Activated CD4-positive, CD25-positive, alpha-beta regulatory T cell treated with anti-CD3 and anti-CD28 coated beads, Interleukin-2, amount 50 U/mL, for 16 hours (primary cell): ENCODE measurements at places on chromosomes 5 and 9.

GRCh38 chr5:147360816-147361215 lies 126.0 kb downstream of the STK32A start:
- no peak for DNase-seq

GRCh38 chr9:125747765-125748445 lies 732 bp downstream of the PBX3 start:
- no peak for DNase-seq

GRCh38 chr5:89901983-89902382 lies 507.6 kb downstream of the CETN3 start:
- no peak for DNase-seq

- no peak for DNase-seq
These were observed 18.5 kb downstream of the SH3GLB2 start for GRCh38 chr9:129009584-129010141.

DNA sequence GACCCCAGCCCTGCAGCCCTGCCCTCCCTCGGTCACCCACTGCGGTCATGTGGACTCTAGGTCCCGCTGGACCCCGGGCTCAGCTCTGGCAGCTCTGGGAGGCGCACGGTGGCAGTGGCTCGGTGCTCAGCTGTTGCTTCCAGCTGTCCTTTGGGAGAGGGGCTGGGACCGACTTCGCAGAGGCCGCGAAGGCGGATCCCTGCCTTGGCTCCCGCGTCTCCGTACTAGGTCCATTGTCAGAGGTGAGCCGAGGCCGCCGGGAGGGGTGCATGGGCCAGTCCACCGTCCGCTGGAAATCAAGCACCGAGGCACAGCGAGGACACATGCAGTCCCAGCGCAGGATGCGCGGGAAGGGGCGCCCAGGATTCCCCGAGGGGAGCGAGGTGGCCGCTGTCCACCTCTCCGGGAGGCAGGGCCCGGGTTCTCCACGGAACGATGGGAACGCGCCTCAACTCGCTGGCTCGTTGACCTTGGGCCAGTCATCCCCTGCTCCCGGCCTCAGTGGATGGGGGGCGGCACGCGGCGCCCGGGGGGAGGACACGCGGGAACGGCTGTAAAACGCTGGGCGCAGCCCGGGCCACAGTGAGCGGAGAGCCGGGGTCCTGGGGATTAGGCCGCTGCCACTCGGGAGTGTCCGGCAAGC lies 732 bp downstream of the GBGT1 start:
- no peak for DNase-seq

GRCh38 chr5:96144289-96144688 lies 182.6 kb upstream of the ELL2 start:
- no peak for DNase-seq

DNA sequence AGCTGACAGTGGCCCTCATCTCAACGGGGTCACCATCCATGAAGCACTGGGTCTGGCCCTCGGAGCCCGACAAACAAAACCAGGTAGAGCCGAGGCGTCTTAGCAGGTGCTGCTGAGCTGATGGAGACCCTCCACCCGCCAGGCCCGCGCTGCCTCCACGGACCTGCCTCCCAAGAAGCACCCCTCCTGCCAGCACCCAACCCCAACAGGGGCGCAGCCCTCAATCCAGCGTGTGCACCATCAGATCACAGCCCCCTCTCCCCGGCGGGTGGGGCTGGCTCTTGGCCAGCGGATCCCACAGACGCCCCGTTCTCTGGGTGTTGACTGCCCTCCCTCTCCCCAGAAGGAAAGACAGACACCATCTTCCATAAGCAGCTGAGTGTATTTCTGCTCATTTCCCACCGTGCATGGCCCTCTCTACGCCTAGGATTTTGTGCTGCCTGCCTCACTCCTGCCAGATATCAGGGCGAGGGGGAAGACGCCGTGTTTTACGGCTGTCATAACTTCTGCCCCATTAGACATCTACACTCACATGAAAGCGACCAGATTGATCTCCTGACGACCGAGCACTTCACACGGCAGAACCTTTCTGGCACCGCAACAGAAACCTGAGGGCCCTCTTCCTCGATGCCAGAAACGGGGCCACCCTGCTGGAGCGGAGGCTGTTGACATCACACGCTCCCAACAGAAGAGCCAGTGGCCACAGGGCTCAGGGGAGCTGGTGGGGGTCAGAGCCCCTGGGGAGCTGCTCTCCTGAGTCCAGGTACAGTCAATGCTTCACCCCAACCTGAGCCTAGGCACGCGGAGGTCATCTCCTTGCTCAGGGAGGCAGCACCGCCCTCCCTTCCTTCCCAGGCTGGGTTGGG lies 12.4 kb downstream of the NACC2 start:
- no peak for DNase-seq

GRCh38 chr5:137751869-137752491 lies 2.2 kb downstream of the HNRNPA0 start:
- no peak for DNase-seq

DNA sequence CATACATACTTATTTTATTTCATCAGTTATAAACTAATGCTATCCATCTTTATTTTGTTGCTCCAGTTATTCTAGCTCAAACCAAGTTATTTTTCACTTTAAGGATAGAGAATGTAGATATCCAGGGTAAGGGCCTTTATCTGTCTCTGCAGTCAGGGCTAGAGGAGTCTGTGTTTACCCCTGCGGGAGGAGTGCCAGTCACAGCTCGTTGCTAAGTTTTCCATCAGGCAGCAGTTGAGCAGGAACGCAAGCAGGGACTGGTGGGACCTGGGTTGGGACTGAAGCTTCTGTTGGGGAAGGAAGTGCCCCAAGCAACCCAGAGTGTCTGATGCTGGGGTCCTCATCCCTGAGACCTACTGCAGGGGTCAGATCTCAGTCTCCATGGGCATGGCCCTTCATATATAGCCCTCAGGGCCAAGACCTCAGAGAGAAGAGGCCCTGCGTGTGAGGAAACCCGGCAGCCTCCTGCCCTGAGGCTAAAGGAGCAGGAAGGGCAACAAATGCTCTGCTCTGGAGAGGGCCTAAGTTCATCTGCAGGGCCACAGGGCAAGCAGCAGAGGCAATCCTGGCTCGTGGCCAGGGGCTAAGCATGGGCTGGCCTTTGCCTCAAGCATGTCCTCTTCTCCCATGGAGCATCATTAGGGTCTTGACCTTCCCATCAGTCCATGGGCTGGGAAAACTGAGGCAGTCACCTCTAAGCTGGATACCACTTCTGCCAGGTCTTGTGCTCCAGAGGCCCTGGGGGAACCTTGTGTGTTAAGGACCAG lies 6.6 kb downstream of the SLC22A4 start:
- DNase-seq: no peak

- DNase-seq: no peak
These were observed 118.0 kb upstream of the TNPO1 start for GRCh38 chr5:72698481-72698880.

- no peak for DNase-seq
These were observed 23.4 kb downstream of the LCP2 start for GRCh38 chr5:170273968-170274710.

DNA sequence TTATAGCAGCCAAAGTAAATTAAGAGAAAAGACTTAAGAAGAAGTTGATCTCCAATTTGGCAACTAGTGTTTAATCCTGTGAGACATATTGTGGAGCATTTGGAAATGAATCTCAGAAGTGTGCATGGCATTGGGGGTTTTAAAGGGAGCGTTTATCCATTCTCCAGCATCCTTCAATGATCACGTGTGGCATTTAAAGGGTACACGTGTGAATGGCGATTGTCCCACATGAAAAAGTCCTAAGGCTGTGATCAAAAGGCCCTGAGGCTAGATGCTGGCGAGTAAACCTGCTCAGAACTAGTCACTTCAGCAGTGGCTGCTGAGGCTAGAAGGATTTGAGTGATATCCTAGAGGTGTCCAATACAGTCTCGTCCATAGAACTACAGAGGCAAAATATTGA lies 315.6 kb upstream of the CDH9 start:
- DNase-seq: no peak

DNA sequence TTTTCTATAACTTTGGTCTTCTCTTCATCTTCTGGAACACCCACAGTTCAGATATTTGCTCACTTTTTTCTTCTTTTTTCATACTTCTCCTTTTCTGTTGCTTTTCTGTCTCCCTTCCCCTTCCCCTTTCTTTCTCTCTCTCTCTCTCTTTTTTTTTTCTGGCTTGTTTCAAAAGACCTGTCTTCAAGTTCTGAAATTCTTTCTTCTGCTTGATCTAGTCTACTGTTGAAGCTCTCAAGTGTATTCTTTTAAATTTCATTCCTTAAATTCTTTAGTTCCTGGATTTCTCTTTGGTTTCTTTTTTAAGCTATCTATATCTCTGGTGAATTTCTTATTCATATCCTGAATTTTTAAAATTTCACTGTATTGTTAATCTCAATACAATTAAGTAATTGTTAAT lies 11.2 kb downstream of the ALG2 start:
- no peak for DNase-seq

DNA sequence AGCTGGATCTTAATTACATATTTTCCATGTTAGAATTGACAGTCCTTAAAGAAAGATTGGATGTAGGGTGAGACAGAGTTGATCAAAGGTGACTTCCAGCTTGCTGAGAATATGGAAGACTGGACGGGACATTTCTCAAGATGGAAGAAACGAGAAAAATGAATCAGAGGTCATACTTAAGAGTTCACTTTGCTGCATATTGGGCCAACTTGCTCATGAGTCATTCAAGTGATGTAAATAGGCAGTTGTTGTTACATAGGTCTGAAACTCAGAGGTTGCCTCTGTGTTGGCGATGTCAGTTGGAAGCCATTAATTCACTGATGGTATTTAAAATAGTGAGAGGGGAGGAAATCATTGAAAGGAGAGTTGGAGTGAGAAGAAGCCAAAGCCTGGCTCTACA lies 132.8 kb downstream of the CD180 start:
- DNase-seq: no peak

DNA sequence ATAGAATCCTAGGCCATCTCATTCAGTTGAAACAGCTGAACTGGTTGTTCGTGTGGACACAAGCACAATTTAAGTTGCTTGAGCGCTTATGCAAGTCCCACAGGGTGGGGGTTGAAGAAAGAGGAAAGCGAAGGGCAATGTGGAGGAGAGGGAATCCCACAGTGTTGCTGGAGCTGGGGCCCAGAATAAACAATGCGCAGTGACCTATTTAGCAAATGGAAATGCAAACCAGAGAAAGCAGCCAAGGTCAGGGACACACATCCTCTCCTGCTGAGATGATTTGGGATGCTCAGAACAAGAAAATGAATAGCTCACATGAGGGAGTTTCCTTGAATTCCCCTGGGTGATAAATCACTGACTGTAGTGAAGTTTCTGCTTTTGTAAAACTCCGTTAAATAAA lies 838.3 kb downstream of the TLE4 start:
- DNase-seq: no peak

DNA sequence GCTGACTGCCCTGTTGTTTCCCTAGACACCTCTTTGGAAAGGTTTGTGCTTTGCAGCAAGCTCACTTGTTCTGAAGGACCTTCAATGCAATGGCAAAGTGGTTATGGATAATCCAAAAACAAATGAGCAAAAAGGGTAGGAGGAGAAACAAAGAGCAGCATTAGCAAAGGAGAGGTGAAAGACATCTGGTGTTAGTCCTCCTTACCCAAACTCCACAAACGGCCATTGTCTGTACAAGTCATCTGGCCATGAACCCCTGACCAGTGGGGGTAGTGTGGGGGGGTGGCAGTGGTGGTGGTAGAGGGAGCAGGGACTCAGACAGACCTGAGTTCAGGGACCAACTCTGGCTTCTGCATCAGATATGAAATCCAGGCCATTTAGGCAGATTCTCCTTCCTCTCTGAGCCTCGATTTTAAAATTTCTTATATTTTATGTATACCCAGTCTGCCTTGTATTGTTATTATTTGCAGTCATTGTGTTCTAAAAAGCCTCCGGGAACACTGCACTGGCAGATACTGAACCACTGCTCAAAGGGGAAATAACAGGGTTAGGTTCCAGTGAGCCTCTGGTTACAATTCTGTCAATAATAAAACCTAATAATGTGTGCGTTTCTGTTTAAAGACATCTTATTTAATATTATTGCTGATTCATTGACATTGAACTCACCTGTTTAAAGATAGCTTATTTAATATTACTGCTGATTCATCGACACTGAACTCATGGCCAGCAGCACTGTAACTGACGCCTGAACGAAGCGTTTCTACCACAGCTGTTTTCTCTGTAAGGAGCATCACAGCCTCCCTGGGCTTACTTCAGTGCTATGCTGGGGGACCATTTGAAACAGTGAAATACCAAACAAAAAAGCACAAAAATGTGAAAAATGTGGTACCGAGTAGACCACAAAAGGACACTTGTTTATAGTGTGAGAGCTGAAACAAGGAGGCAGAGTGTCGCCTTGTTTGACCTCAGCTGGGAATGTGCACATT lies 156.0 kb downstream of the SEC61B start:
- DNase-seq: no peak

DNA sequence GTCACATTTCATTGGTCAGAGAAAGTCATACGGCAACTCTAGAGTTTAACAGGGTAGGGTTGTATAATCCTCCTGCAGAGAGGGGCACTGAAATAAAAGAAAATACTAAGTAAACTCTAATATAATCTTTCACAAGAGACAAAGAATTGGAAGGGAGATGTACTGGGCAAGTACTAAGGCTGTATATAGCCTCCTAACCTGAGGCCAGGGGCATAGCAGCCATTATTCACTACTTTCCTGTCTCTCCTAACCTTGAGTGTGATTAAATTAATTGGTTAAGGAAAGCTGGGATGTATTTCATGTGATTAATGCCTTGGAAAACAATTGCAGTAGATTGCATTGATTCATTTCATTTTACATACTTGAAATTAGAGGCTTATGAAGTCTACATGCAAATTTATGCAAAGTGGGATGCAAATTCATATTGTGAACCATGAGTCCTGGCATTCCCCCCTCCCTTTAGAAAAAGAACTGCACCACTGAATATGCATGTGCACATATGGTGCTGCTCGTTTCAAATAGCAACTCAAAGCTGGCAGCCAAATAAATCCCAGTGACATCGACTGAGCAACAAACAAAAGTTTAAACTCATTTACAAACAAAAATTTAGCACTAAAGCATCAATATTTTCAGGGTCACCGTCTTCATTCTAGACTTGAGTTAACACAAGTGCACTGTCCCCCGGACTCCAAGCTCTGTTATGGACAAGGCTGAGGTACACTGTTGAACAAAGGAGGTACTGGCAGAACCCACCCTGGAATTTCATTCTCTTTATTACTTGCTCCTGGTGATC lies 70.0 kb downstream of the DMAC1 start:
- DNase-seq: no peak

GRCh38 chr5:1014781-1015221 lies 6.2 kb downstream of the NKD2 start:
- no peak for DNase-seq

- DNase-seq: no peak
These were observed 344.4 kb downstream of the MAN2A1 start for GRCh38 chr5:110034056-110034600.

- no peak for DNase-seq
These were observed 72.8 kb upstream of the ASTN2 start for GRCh38 chr9:117487555-117488175.

- DNase-seq: no peak
These were observed 59.0 kb downstream of the USP20 start for GRCh38 chr9:129894120-129894823.
